ENCODE measurements at places on chromosomes 16 and 17.

DNA sequence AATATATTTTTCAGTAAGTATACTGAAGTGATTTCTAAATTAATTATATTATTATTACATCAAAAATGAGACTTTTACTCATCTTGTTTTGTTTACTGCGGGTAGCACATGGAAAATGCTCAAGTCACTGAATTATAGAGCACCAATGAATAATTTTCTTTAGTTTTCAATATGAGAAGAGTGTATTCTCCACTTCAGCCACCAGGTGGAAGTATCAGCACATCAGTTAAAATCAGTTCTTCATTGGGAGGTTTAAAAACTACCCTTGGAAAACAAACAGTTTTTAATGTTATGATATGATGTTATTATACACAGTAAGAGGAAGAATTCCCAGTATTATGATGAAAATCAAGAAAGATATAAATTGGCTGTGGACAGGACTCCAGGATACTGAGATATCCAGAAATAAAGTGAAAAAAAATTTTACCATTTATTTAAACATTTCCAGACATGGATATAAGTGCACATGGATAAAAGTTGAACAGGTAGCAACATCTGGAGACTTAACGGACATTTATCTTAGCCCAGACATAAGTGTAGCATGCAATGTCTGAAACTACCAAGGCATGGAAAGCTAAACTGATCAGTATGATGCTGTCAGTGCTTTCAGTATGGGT lies 467.3 kb downstream of the KCNJ2 start:
- DNase-seq: no peak

GRCh38 chr16:61471737-61472136 lies 564.5 kb downstream of the CDH8 start:
- no peak for DNase-seq

GRCh38 chr16:57711346-57711745 lies 16.7 kb downstream of the DRC7 start:
- DNase-seq: no peak

DNA sequence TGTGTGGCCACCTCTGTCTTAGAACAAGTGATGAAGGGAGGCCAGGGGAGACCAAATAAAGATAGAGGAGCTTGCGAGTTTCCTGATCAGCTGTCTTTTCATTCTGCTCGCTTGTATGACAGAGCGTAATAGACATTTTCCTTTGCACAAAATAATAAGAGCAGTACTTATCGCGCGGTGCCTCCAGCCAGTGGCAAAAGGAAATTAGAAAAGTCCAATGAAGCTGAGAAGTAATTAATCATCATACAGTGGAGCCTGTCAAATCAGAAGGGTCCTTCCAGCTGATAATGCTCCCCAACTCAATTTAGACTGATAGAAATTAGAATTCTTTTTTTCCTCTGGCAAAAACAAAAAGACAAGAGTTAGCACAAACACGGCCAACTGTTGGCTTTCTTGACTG lies 307.0 kb upstream of the IRX5 start:
- no peak for DNase-seq

- DNase-seq: no peak
Measured at GRCh38 chr17:36920032-36921005, 17.0 kb upstream of the LHX1 start.

- no peak for DNase-seq
Measured at GRCh38 chr16:25635454-25635853, 56.3 kb upstream of the HS3ST4 start.

DNA sequence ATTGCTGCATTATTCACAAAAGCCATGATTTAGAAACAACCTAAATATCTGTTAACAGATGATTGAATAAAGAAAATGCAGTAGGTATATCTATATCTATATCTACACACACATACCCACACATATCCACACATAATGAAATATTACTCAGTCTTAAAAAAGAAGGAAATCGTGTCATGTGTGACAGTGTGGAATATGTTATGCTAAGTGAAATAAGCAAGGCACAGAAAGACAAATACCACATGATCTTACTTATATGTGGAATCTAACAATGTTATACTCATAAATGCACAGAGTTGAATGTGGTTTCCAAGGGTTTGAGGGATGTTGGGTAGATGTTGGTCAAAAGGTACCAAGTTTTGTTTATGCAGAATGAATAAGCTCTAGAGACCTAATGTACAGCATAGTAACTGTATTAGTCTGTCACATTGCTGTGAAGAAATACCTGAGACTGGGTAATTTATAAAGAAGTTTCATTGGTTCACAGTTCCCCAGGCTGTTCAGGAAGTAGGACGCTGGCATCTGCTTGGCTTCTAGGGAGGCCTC lies 156.1 kb downstream of the FTO start:
- no peak for DNase-seq

DNA sequence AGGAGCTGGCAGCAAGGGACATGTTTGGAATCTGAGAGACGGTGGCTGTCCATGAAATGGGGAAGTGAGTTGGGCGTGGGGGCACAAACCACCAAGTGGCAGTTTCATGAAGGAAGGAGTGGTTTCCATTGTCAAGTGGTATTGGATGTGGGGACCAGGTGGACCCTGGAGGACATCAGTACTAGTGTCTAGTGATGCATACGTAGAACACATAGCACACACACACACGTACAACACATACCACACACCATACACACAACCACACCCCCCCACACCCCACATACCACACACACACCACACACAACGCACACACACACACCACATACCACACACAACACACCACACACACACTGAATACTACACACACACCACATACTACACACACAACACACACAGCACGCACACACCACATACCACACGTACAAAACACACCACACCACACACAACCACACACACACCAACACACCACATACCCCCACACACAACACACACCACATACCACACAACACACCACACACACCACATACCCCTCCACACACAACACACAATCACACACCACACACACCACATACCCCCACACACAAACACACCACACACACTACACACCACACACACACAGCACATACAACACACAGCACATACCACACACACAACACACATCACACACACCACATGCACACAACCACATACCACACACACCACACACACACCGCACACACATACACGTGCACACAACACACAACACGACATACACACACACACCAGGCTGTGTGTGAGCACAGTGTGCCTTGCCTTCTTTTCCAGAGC lies 41.1 kb upstream of the GSE1 start:
- DNase-seq: no peak

DNA sequence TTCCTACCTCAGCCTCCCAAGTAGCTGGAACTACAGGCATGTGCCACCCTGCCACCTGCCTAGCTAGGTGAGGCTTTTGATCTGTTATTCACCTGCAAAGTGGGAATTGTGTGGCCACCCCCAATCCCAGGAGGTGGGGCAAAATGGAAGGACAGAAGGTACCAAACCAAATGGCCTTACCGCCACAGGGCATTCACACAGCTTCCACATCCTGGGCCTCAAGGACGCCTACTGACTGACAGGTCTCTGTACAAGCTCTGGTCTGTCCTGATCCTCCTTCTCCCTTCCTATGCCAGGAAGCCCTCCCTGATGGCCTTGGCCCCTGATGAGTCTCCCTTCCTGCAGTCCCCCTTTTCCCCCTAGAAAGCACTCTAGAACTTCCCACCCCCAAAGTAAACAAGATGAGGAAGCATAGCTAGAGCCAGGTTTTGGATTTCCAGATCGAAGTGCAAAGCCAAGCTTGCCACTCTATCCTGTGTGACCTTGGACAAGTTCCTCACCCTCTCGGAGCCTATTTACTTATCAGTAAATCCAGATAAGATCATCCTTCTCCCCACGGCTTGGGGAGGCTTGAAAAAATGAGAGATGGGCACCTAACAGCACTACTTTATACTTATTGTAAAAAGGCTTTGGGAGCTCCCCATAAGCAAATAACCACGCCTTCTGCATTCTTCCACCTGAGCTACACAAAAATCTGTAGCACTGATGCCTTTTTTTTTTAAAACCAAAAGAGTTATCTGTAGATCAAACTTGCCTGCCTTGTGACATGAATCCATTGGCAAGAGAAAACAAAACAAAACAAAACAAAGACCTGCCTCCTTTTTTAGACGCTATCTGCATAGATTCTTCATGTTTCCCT lies 4.5 kb downstream of the PLLP start:
- DNase-seq: no peak

- DNase-seq: no peak
Measured at GRCh38 chr17:83192161-83192788, 112.9 kb downstream of the METRNL start.

DNA sequence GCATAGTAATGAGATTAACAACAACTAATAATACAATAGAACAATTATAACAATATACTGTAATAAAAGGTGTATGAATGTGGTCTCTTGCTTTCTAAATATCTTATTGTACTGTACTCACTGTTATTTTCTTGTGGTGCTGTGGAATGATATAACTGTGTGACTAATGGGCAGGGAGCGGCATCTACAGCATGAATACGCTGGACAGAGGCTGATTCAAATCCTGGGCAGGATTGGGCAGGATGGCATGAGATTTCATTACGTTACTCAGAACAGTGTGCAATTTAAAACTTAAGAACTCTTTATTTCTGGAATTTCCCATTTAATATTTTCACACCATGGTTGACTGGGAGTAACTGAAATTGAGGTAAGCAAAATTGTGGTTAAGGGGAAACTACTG lies 1239.8 kb upstream of the GOT2 start:
- no peak for DNase-seq

GRCh38 chr17:3918372-3919122 lies 2.3 kb upstream of the P2RX1 start:
- no peak for DNase-seq

DNA sequence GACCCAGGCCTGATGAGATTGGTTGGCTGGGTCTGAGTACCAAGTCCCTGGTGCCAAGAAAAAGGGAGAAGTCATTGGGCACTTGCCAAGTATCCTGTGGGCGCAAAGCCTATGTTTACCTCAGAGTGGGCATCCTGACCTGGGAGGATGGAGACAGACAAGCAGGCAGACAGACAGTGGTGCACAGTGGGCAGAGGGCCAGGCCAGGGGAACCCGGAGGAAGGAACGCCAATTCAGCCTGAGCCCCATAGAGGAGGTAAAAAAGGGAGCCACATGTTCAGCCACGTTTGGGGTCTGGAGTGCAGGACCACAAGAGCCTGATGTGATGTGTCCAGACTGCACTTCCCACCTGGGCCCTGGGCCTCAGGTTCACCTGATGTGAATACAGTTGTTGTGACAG lies 5.4 kb downstream of the PHKG2 start:
- DNase-seq: no peak

GRCh38 chr16:23950291-23950894 lies 114.6 kb downstream of the PRKCB start:
- DNase-seq: no peak

DNA sequence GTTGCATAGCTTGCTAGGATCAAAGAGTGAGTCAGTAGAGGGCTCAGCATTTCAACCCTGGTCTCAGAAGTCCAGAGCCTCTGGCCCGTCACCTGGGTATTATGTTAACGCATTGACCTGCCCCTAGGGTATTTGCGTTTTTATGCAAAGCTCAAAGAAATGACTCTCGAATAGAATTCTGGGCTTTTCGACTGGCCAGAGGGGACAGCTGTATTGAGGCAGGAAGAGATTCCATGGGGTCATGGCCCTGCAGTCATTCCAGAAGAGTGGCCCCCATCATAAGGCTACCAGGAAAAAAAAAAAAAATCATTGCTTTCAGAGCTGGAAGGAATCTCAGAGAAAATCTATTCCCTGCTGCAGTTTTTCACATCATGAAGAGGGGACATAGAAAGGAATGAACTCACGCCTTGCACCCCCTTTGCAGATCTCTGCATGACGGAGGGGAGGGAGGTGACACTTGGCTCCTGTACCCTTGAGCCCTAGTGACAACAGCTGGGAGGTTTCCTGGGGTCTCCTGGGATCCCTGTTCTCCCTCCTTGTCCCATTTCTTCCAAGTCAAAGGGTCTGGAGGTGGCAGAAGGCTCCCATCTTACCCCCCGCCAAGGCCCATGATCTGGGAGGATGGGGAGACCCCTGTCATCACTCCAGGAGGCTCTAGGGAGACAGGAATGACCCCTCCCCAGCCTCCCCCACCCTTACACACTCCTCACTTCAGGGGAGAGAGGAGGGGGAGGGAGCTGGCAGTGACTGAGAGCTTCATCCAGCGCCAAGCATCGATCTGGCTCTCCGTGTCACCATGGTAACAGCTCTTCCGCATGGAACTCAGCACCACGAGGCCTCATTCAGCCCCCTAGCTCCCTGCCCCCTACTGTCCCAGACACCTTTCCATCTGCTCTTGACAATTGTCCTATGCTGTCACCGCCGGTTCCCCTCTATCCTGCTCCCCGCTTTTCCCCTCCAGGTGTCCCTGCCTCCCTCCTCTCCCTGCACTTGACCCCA lies 35.8 kb downstream of the GP2 start:
- no peak for DNase-seq

DNA sequence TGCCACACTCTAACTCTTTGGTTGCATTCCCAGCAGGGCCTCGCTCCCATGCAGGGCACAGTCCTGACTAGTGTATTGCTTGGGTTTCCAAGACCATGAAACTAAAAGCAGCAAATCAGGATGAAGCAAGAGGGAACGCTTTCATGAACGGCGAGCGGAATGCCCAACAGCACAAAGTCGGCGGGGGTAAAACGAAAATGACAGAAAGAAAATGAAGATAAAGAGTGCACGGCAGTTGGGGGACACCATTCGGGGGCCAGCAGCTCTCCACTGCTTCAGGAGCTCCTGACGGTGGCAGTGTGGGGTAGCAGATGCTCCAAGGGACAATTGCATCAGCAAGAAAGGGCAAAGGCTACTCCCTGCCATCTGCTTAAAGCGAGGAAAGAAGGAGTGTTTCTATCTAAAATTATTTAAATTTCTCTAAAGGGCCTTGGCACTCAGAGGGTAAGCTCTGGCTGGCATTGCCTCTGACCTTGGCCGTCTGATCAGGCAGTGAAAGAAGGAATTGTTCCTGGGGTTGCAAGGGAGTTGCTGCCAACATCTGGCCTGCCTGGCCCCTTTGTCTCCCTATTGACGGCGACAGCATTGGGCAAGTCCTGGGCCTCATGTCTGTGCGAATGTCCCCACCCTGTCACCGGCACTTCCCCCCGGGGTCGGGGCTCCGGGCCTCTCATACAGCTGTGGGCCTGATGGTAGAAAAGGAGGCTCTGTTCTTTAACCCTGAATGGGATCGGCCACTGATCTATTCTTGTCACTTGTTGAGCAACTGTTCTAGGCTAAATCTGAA lies 138.2 kb downstream of the CMIP start:
- no peak for DNase-seq

DNA sequence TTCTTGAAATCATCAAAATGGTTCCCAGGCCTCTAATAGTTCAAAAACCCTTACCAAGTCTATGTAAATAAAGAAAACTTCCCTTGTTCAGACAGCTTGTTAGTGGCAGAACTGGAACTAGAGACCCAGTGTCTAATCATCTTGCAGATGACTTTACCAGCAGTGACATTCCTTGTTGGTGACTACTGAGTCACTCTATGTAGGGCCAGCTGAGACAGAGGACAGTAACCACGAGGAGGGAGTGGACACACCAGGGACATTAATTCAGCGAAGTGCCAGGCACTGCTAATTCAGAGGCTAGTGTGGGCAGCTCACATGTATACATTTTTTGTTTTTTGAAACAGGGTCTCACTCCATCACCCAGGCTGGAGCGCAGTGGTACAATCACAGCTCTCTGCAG lies 6.1 kb upstream of the HEATR3 start:
- no peak for DNase-seq
